NCI-H1417 treated with DMSO at 0.1 percent for 48 hours (cell line): ENCODE measurements at places on chromosomes 12 and 14.

GRCh38 chr12:40663781-40664180 lies 28.5 kb upstream of the CNTN1 start:
- no peak for DNase-seq

GRCh38 chr12:106865683-106866082 lies 90.0 kb upstream of the TMEM263 start:
- DNase-seq = no peak

DNA sequence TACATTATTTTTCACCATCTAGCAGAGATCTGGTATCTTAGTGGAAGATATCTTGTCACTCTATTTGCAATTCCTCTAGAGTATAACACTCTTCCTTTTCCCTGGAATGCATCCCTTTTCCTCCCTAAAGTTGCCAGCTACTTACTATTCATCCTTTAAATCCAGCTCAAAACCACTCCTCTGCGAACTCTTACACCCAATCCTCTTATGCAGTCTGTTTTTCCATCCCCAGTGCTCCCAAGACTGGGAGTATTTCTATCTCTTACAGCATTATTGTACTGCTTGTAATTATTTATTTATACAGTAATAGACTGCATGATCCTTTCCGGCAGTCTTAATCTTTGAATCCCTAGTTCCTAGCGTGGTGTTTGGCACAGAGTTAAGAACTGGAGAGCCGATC lies 2.9 kb upstream of the SRGAP1 start:
- DNase-seq = no peak

DNA sequence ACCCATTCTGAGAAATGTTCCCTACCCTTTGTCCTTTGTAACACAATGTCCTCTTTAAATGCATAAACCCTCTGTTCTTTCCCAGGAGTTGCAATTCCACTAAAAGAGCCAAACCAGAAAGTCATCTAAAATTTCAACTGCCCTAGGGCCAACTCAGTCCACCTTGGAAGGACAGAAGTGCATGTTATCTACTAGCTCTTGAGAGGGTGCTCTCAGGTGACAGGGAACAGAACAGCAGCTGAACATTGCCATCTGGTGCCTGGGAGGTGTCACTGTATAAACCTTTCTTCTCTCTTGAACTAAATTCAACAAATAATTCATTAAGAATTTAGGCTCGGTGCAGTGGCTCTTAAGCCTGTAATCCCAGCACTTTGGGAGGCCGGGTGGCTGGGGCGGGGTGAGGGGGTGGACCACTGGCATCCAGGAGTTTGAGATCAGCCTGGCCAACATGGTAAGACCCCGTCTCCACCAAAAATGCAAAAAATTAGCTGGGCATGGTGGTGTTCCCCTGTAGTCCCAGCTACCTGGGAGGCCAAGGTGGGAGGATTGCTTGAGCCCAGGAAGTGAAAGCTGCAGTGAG lies 10.3 kb upstream of the FERMT2 start:
- peak; percentile 84 for DNase-seq

DNA sequence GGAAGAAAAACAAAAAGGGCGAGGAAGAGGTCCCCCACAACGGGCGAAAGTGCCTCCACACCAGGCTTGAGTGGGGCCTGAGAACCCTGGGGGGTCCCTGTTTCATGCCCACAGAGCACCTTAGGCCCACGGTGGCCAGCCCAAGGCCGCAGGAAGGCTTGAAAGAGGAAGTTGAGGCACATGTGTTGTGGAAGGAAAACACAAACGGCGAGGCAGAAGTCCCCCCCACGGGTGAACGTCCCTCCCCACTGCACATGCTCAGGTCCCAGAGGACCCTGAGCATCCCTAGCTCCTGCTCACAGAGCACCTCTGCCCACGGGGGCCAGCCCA lies 371.5 kb downstream of the ALG10 start:
- no peak for DNase-seq

- no peak for DNase-seq
Observed at GRCh38 chr12:56046027-56046780, 4.5 kb downstream of the RPS26 start.

GRCh38 chr12:103571286-103571685 lies 15.8 kb upstream of the STAB2 start:
- DNase-seq = no peak

GRCh38 chr12:71639341-71639760 lies 24.3 kb downstream of the ZFC3H1 start:
- DNase-seq = no peak

- no peak for DNase-seq
Observed at GRCh38 chr12:49583366-49584094, 15.6 kb upstream of the MCRS1 start.

- DNase-seq = no peak
Observed at GRCh38 chr12:52335598-52336262, 14.5 kb upstream of the KRT83 start.

GRCh38 chr12:62400135-62400534 lies 66.5 kb upstream of the MON2 start:
- no peak for DNase-seq

DNA sequence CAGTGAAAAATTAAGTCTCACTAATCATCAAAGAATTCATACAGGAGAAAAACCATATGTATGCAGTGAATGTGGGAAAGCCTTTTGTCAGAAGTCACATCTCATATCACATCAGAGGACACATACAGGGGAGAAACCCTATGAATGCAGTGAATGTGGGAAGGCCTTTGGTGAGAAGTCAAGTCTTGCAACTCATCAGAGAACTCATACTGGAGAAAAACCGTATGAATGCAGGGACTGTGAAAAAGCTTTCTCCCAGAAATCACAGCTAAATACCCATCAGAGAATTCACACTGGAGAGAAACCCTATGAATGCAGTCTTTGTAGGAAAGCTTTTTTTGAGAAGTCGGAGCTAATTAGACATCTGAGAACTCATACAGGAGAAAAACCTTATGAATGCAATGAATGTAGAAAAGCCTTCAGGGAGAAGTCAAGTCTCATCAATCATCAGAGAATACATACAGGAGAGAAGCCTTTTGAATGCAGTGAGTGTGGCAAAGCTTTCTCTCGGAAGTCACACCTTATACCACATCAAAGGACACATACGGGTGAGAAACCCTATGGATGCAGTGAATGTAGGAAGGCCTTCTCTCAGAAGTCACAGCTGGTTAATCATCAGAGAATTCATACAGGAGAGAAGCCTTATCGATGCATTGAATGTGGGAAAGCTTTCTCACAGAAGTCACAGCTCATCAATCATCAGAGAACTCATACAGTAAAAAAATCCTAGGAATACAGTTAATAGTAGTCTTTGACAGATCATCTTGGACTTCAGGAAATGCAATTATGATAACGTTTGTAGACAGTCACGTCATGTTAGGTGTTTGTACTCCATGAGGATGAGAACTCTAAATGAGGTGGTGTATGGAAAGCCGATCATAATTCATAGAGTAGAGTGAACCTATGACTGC lies 21.1 kb downstream of the ZNF84 start:
- no peak for DNase-seq

DNA sequence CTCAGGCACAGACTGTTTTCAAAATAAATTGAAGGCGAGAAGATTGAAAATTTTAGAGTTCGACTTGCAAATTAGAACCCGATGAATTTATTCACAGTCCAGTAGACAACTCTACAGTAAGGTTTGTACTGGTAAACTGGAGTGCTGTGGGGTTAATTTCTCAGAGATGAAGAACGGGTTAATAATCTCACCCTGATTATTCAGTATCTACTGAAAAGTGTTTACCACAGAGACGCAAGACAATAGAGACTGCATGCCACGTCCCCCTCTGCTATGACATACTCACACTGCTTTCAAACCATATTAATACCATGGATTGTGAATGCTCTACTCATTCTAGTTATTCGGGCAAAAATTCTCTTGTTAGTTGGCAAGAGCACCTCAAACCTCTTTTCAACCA lies 36.1 kb downstream of the CFL2 start:
- no peak for DNase-seq

DNA sequence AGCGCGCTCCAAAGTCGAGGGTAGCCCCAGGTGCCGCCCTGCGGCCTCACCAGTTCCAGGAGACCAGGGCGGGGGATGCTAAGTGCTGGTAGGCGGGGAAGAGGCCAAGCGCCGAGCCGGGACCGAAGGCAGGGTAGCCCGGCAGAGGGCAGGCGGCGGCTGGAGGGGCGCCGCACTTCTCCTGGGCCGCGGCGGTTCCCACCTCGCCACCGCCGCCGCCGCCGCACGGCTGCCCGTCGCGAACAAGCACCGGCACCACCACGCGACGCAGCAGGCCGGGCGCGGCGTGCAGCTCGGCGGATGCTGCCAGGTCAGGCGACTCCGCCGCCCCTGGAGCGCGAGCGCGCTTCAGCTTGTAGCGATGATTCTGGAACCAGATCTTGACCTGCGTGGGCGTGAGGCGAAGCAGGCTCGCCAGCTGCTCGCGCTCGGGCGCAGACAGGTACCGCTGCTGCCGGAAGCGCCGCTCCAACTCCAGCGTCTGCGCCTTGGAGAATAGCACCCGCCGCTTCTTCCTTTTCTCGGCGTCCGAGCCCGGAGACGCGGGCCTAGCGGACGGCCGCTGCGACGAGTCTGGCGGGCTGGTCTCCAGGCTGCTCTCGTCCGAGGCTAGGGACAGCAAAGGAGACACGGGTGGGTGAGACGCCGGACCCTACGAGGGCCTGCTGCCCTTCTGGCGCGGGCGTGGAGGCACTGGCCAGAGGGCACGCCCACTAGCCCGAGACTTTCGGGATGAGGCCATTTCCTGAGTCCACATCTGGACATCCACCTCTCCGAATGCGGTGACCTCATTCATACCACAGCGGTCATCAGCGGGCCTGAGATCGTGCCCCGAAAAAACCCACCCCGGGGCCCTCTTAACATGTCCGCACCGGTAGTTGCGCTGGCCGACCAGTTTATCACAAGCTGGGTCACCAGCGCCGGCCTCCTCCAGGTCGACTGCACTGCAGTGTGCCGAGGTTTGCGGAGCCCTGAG lies 1.3 kb downstream of the NKX2-8 start:
- DNase-seq = no peak

- DNase-seq = no peak
Observed at GRCh38 chr14:48954446-48954845, 631.7 kb downstream of the RPS29 start.

GRCh38 chr14:103472939-103473338 lies 49.7 kb downstream of the CKB start:
- no peak for DNase-seq

GRCh38 chr12:82314406-82314892 lies 43.7 kb downstream of the CCDC59 start:
- no peak for DNase-seq

GRCh38 chr14:68795597-68796417 lies 2.9 kb upstream of the ZFP36L1 start:
- DNase-seq = no peak

DNA sequence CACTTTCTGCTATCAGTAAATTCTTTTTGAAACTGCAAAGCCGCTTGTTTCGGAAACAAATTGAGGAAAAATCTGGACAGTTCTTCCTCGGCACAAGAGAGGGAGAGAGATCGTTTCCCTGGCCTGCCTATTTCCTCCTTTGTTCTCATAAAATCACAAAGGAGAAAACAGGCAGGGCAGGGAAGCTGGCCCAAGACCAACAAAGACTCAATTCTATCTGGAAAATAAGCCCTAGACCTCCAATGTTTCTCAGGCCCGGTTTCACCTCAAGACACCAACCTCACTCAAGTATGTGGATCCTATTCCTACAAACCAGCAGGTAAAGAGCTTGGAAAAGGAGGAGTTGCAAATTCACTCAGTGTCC lies 19.5 kb downstream of the DICER1 start:
- DNase-seq = no peak

- no peak for DNase-seq
Observed at GRCh38 chr14:96666088-96666487, 131.1 kb upstream of the VRK1 start.

GRCh38 chr14:72535485-72535884 lies 358.4 kb downstream of the DPF3 start:
- no peak for DNase-seq

- no peak for DNase-seq
Observed at GRCh38 chr12:8527250-8528130, 13.2 kb downstream of the CLEC4E start.

- DNase-seq = no peak
Observed at GRCh38 chr14:86373886-86374285, 843.9 kb downstream of the FLRT2 start.

DNA sequence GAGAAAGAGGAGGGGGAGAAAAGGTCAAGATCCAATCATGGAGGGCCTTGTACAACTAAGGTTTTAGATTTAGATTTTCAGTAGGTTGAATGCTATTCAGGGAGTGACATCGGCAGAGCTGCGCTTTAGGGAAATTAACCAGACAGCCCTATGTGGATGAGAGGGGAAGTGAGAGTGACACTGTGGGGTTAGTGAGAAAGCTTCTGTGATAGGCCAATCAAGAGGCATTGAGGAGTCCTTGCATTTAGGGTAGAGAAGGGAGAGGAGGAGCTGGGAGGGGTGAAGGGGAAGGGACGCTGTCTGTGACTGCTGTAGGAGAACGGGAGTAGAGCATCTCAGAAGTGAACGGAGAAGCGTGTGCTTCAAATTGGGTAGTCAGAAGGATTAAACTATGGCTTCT lies 3.4 kb downstream of the HSD17B6 start:
- no peak for DNase-seq

DNA sequence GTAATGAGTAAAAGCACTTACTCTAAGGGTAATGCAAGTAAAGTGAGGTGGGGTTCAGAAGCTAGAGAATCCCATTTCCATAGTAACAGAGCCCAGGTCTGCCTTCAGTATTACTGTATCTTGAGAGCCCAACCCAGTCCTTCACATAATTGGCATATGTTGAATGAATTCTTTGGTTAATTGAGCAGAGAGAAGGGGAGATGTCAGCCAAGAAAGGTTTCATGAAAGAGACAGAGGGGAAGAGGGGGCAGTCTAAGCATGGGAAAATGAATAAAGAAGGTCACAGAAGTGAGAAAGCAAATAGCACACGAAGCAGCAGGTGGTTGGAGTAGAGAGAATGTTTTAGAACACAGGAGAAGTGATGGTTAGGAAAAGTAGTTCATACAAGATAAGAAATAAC lies 371.1 kb downstream of the SEC23A start:
- DNase-seq = no peak

- peak; percentile 55 for DNase-seq
Observed at GRCh38 chr12:102948941-102949352, 8.5 kb upstream of the ASCL1 start.

- no peak for DNase-seq
Observed at GRCh38 chr12:66035288-66035966, 95.1 kb downstream of the LLPH start.

- DNase-seq = no peak
Observed at GRCh38 chr14:38202444-38203191, 5.1 kb upstream of the SSTR1 start.

DNA sequence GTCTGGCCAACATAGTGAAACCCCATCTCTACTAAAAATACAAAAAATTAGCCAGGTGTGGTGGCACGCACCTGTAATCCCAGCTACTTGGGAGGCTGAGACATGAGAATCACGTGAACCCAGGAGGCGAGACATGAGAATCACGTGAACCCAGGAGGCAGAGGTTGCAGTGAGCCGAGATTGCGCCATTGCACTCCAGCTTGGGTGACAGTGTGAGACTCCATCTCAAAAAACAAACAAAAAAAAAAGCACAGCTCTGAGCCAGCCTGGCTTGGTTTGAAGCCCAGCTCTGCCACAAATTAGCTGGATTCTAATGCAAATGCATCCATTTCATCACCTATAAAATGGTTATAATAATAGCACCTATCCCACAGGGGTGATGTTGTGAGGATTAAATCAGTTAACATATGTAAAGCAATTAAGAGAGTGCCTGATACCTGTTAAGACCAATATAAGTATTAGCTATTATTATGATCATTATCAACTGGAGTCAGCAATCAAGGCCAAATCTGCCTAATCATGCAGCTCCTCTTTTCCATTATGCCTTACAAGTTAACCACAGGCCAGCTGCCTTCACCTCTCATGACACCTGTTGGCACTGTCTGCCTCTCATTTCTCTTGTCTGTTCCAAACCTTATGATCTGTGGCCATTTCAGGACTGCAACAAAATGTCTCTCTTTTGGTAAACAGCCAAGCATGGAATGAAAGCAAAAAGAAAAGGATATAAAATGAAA lies 2.1 kb downstream of the GNPTAB start:
- DNase-seq = no peak
